ENCODE measurements at places on chromosomes 3 and 15.
A peak's percentile ranks its signal among the peaks of the same experiment; 100 is the strongest.

DNA sequence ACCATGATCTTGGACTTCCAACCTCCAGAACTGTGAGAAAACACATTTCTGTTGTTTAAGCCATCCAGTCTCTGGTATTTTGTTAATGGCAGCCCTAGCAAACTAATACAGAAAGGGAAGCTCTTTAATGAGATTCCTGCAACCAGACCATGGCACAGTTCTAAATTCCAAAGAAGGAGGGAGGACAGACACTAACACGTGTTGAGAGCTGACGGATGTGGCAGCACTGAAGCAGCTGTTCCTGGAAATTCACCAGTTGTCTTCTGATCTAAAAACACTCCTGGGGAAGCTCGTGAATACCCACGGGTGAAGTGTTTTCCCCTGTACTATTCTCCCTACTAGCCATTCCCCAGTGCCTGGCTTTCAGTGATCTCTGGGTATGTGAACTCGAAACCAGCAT is 56.7 kb downstream of the RPL22L1 start:
- no peak for DNase-seq

- DNase-seq = no peak
Measured at GRCh38 chr3:30231277-30232141, 374.9 kb upstream of the TGFBR2 start.

DNA sequence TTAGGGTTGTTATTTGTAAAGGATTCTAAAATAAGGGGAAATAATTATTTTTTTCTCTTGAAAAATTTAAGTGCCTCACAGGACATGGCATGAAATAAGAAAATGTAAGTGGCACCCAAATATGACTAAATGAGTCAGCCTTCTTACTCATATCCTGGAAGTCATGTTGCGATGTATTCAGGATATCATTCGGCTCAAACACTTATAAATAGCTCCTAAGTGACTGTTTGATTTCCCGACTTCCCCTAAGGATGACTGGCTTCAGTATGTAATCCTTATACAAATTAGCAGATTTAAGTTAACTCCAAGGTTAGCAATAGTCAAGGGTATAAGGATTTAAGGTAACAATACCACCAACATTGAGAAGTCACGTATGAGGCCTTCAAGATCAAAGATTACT is 57.3 kb upstream of the OSTN start:
- DNase-seq = no peak

GRCh38 chr3:32440611-32441350 is 49.1 kb downstream of the CMTM7 start:
- DNase-seq = no peak

GRCh38 chr3:14225421-14225820 is 46.8 kb downstream of the LSM3 start:
- DNase-seq = no peak

- DNase-seq = no peak
Measured at GRCh38 chr3:107662586-107662985, 139.8 kb downstream of the BBX start.

GRCh38 chr3:160455846-160456245 is 6.3 kb upstream of the TRIM59 start:
- DNase-seq = no peak

GRCh38 chr15:59892985-59893384 is 111.1 kb upstream of the FOXB1 start:
- no peak for DNase-seq

GRCh38 chr15:87403973-87404372 is 852.6 kb downstream of the NTRK3 start:
- DNase-seq = no peak

DNA sequence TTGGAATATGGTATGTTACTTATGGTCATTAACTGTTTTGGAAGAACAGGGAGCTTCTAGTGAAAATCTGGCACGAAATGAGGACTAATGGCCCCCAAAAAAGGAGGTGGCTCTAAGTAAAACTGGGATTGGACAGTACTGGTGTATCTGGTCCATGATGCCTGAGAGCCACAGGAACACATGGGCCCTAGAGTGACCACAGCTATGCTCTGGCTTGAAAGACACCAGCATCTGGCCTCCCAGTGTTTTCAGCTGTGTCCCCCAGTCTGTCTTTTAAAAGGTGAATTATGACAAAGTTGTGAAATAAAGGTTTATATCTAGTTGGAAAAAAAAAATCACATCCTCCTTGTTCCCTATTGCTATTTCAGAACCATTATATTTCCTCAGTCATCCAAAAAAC is 64.5 kb downstream of the GSK3B start:
- DNase-seq = no peak

DNA sequence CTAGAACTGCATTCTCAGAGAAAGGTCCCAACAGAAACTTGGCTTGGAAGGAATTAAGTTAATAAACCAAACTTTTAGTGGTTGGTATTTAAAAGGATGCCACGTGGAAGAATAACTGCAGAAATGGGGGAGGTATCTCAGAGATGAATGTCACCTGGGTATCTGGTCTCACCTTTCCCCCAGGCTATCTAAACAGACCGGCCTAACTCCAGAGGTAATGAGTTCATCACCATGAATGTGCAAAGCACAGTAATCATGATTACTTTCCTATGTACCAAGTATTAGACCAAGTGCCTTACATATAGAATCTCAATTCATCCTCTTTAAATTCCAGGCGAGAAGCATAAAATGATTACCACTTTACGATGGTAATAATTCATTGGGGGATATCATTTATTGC is 80.8 kb downstream of the FBN1 start:
- peak; percentile 72 for DNase-seq
